ENCODE measurements at places on chromosomes 3 and 15.

GRCh38 chr3:89101251-89101650 lies 6.2 kb upstream of the EPHA3 start:
- no peak for DNase-seq

DNA sequence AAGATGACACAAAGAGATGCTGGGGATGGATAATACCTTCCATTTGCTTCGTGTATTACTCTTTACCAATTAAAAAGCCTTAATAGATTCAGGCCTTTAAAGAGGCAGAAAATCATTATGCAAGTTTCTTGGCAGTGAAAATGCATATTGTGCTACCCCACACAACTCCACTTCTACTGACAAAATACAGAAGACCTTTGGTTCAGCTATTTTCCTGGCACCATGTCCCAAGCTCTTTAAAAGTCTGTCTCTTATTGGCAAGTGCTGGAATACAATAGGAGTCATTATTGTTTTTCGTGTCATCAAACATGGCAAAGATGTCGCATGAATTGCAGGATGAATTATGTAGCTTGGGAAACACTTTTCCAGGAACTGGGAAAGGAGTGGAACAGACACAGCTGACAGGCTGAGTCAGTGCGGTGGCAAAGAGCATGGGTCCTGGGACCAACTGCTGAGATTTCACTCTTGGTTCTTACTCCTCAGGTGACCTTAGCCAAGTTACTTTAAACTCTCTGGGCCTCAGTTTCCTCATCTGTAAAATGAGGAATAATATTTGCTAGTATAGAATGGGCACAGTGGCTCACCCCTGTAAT lies 5.5 kb upstream of the TSPAN3 start:
- DNase-seq = peak; percentile 26

DNA sequence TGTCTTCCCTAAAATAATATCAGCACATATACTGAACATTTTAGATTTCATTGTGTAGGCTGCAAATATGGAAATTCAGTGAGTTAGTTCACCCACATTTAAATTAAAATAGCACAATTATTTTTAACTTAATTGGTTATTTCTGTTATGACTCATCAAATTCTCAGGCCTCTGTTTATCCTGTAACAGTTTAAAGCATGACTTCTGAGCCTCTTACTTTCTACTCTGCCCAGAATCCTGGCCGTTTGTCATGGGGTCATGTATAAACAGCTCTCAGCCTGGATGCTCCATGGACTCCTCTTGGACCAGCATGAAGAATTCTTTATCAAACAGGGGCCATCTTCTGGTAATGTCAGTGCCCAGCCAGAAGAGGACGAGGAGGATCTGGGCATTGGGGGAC lies 12.2 kb downstream of the TUBGCP4 start:
- no peak for DNase-seq

DNA sequence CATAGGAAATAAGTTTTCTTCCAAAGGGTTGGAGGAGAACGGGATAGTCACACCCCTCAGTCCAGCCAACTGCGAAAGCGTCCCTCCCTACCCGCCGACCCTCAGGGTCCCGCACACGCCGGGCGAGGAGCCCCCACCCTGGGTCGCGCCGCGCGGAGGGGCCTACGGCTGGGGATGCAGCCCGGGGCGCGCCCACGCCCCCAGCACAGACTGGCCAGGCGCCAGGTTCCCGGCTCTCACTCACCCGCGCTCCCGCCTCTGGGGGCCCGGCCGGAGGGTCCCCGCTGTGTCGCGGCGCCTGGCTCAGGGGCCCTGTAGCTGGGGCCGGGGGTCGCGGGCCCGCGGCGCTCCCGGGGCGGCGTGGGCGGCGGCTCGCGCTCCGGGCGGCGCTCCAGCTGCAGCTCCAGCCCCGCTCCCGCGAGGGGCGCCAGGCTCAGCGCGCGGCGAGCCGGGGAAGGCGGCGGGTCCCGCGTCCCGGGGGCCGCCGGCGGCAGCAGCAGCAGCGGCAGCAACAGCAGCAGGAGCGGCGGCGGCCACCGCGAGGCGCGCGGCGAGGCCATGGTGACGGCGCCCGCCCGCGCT lies 375 bp downstream of the HEG1 start:
- no peak for DNase-seq

- no peak for DNase-seq
Observed at GRCh38 chr15:38066612-38067011, 132.2 kb downstream of the TMCO5A start.

GRCh38 chr3:41120460-41120859 lies 78.8 kb upstream of the CTNNB1 start:
- peak; percentile 92 for DNase-seq

All from foreskin melanocyte (primary cell).